Colonic mucosa (tissue), 4 donors: ENCODE measurements at places on chromosomes 4 and X.

GRCh38 chr4:125519371-125520146 lies 204.8 kb downstream of the FAT4 start:
- DNase-seq: no peak

- DNase-seq: no peak
Measured at GRCh38 chr4:82419451-82419850, 10.8 kb downstream of the HNRNPDL start.

- peak; percentile 91 for DNase-seq
Measured at GRCh38 chr4:140238351-140239056, 84.5 kb upstream of the MAML3 start.

GRCh38 chr4:87532907-87533306 lies 3.7 kb upstream of the SPARCL1 start:
- DNase-seq: no peak

GRCh38 chrX:39869846-39870601 lies 227.7 kb downstream of the BCOR start:
- DNase-seq: no peak

DNA sequence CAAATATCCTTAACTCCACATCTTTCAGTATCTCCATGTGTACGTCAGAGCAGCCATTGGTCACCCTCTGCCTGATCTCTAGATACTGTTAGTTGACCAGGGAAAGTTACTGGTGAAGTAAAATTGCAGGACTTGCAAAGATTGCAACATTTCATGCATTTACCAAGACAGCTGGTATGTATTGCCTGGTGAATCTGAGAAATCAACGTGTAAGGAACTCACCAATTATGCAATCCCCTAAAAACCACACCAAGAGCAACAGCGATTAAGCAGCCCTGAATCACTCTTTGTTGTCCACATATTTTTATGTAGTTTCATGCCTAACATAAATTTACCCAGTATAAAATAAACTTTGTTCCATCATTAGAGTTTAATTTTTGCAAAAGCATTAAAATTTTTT lies 271.2 kb downstream of the NLGN4X start:
- DNase-seq: no peak

GRCh38 chrX:78747489-78747888 lies at the start of gene LPAR4:
LPAR4 (plus strand) TSS chrX:78747720; CDS start chrX:78754870, 7,150 bp downstream.
- no peak for DNase-seq

DNA sequence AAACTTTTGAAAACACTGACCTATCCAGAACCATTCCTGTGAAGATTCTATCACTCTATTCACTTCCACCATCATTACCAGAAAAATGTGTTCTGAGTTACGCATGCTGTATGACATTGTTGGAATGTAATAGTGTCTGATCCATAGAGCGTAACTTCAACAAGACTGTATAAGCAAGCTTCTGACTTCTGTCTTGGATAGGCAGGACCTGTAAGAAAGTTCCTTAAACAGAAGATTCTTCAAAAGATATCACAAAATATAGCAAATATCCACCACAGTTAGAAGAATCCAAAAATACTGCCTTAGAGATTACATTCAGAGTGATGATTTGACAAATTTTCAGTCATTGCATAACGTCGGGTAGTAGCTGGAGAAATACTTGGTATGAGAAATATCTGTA lies 14.0 kb upstream of the SPOCK3 start:
- no peak for DNase-seq

- no peak for DNase-seq
Measured at GRCh38 chr4:77044461-77045150, 31.2 kb downstream of the CCNI start.

GRCh38 chrX:20434986-20435385 lies 168.3 kb upstream of the RPS6KA3 start:
- DNase-seq: no peak

DNA sequence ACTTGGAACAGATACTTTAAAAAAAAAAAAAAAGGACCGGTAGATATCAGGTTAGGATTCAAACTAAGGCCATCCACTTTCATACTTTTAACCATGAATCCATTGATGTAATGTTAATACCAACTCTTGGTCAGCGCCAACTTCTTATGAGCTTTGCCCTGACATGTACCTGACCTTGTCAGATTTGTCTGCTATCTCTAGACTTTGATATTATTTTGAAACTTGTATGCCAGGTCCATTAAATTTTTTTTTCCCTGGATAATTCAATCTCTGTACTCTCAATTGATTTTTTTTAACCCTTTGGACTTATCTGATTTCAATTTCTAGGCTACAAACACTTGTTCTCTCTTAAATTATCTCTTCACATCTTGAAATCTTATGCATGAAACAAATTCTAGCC lies 27.2 kb upstream of the UGT2B7 start:
- DNase-seq: no peak

GRCh38 chr4:34183926-34184325 lies 2060.4 kb downstream of the ARAP2 start:
- DNase-seq: no peak

GRCh38 chr4:123088501-123088900 lies 166.1 kb upstream of the NUDT6 start:
- DNase-seq: no peak

DNA sequence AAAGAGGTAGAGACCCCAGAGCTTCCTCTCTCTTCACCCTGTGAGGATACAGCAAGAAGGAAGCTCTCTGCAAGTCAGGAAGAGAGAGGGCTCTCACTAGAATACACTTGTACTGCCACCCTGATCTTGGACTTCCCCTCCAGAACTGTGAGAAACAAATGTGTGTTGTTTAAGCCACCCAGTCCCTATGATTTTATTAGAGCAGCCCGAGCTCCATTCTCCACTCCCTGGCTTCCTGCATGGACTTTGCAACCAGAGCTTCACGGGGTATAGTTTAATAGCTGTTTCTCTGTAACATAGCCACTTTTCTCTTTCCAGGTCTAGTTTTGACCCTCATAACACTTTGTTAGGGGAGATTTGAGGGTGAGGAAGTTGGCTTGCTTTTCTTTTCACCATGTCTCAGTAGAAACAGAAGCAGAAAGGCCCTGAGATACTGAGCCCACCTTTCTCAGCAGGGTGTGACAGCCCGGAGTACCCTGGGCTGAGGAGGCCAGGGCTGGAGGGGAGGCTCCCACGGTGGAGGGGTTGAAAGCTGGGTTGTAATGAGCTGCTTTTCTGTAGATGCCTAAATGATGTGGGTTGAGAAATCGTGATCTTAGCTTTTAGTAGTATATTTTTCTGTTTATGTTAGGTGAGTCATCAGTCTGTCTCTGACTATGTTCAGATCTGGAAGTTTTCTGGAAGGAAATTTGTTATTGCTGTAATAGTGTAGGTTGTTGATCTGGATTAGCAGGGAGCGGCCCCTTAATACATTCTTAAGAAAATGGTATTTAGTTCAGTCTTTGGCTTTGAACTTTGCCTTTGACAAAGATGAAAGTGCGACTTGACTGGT lies 118.6 kb downstream of the PTTG2 start:
- DNase-seq: peak; percentile 73

DNA sequence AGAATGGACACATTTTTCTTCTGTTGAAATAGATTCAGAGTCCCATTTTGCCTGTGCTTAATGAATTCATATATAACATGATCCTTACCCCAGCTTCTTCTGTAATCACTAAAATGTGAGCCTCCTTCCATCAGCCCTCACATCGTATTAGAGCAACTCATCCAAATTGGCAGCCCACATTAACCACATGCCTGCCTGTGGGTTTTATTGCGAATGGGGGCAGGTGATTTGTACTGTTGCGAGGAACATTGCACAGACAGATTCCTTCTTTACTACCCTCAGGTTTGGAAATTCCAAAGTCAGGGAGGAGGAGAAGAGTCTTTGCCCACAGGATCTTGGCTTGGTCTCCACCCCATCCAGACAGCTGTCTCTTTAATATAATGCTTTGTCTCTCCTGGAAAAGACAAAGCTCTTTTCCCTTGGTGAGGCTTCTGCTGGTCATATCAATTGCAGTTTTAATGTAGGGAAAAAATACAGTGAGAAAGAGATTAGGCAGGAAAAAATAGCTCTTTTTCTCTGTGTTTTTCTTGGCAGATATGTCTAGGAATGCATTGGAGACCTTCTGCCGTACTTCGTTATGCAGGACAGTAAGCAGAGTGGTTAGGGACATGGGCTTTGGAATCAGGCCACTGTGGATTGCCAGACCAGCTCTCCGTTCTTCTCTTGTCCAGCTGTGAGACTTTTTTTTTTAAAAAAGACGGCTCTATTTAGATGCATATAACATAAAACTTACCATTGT lies 371.2 kb downstream of the AFF2 start:
- DNase-seq: no peak

- no peak for DNase-seq
Measured at GRCh38 chr4:82358847-82359246, 14.9 kb downstream of the HNRNPD start.

DNA sequence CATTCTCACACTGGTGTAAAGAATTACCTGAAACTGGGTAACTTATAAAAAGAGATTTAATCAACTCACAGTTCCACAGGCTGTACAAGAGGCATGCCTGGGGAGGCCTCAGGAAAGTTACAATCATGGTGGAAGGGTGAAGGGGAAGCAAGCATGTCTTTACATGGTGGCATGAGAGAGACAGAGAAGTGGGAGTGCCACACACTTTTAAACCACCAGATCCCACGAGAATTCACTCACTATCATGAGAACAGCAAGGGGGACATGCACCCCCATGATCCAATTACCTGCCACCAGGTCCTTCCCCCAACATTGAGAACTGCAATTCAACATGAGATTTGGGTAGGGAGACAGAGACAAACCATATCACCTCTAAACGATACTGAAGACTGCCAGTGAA lies 23.0 kb downstream of the EPGN start:
- DNase-seq: no peak

GRCh38 chr4:1871471-1872021 lies 353 bp downstream of the NSD2 start:
- peak; percentile 37 for DNase-seq

- DNase-seq: peak; percentile 41
Measured at GRCh38 chr4:18138076-18138665, 116.6 kb upstream of the LCORL start.

GRCh38 chr4:128979934-128980333 lies 113.4 kb downstream of the SCLT1 start:
- no peak for DNase-seq

DNA sequence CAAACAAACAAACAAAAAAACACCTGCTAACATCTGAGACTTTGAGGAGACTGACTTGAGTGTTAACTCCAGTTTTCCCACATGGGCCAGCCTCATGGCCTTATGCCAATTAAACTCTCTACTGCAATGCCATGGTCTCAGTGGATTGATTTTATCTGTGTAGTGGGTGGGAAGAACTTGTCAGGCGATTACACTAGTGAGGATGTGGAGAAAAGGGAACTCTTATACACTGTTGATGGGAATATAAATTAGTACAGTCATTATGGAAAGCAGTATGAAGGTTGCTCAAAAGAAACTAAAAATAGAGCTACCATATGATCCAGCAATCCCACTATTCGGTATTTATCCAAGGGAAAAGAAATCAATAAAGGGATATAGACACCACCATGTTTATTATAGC lies 12.8 kb upstream of the XIAP start:
- DNase-seq: no peak

DNA sequence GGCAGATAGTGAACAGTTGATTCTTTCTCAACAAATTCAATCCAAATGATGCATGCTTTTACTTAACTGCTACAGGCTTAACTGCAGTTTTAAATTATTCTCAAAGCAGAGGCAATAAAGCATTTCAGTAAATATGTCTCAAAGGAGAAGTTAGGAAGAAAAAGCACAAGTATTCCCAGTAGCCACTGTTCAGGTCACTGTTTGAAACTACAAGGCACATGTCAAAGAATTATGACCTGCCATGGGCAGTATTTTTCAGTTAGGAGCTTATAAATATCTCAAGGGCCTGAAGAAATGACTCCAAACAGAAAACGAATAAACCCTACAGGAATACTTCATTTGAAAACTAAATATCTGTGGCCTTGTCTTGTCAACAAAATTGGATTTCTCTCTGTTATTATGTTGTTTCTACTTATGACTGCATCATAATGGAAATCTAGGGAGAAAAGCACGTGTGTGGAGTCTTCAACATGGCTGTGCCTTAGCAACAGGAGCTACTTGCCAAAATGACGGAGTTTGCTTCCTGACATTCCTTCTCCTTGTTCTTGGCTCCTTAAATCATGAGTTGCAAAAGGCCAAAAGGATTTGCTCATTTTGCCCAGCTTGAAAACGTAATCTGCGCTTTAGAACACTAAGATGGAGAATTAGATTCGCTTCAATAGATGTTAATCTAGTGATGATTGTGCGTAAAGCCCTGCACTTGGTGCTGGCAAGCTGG lies 67.6 kb upstream of the GPR101 start:
- no peak for DNase-seq

GRCh38 chr4:121829511-121829910 lies 5.8 kb upstream of the CCNA2 start:
- no peak for DNase-seq

- no peak for DNase-seq
Measured at GRCh38 chrX:10828036-10828435, 207.7 kb upstream of the MID1 start.

- peak; percentile 94 for DNase-seq
Measured at GRCh38 chr4:6749340-6750171, 33.0 kb upstream of the KIAA0232 start.

DNA sequence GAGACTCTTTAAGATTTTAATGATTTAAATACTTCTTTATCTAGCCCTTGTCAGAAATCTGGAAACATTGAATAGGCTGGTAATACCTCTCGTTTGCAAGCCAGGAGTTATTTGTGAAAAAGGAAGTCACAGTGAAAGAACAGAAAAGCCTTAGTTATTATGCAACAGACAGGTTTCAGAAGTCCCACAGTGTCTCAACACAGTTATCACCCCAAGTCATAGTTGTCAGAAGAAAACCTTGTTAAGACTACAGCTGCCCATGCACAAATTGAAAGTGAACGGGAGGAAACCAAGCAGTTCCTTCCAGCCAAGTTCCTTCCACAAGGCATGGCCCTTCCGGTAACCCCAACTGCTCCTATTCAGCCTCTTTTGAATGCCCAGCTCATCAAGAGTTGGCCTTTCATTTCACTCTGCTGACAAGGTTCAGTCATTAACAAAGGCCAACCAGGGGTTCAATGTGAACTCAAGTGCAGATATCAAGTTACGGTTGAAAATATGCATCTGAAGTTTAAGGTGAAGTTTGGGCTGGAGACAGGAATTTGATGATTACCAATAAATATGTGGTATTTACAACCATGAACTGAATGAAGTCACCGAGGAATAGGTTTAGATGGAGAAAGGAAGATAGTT lies 15.6 kb downstream of the ALPK1 start:
- no peak for DNase-seq

GRCh38 chr4:55635741-55636655 lies at the start of gene NMU:
NMU (minus strand) TSS chr4:55636298; CDS start chr4:55636192, 106 bp downstream.
- DNase-seq: peak; percentile 57

DNA sequence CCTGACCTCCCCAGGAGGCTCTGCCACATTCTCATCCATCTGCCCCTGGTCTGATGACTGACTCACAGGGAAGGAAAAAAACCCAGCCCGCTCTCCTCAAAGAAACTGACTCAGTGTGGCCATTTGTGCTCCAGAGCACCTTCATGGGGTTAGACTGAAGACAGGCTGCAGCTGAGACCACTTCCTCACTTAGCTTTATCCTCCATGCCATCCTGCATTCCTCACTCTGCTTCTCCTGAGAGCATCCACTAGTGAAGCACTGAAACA lies 35.9 kb upstream of the HPSE start:
- no peak for DNase-seq

- DNase-seq: no peak
Measured at GRCh38 chr4:183354219-183354618, 32.0 kb upstream of the CLDN24 start.
